ENCODE measurements at places on chromosomes 12 and 14.

GRCh38 chr12:46473634-46474329, 101.2 kb upstream of the SLC38A2 start:
- peak; percentile 84 for DNase-seq

DNA sequence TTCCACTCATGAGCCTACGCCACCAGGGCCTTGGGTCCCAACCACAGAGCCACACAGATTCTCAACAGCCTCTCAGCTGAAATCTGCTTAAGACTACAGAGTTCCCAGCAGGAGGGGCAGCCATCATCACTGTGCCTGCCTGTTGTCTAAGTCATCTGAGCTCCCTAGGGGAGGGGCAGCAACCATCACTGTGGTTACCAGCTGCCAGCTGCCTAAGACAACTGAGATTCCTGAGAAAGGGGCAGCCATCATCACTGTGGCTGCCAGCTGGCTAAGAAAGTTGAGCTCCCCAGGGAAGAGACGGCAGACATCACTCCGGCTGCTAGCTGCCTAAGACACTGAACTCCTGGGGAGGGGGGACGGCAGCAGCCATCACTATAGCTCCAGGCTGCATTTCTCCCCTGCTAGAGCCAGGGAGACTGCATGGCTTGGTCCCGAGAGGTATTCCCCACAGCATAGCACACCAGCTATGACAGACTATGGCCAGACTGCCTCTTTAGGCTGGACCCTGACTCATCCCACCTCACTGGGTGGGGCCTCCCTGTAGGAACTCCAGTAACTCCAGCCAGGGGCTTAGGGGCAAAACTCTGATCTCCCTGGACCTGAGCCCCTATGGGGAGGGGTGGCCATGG, 37.2 kb upstream of the C14orf132 start:
- DNase-seq = no peak

GRCh38 chr12:12979731-12980259, 20.3 kb downstream of the HEBP1 start:
- peak; percentile 90 for DNase-seq

DNA sequence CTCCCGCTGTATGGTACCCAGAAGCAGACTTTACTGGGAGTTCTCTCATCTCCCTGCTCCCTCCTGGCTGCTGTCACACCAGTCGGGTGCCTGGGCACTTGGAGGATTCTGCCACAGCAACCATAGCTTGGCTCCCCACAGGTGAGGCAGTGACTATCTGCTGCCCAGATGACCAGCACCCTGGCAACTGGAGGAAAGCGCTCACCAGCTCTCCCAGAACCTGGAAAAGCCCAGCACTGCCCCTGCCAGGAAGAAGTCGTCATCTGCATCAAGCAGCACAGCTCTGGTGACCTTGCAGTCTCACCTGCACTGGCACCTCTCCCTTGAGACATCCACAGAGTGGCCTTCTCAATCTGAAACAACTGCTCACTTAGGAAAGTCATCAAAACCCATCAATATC, 31.9 kb upstream of the TC2N start:
- DNase-seq = no peak

- DNase-seq = no peak
Observed at GRCh38 chr14:75430116-75430515, 2.3 kb downstream of the JDP2 start.

DNA sequence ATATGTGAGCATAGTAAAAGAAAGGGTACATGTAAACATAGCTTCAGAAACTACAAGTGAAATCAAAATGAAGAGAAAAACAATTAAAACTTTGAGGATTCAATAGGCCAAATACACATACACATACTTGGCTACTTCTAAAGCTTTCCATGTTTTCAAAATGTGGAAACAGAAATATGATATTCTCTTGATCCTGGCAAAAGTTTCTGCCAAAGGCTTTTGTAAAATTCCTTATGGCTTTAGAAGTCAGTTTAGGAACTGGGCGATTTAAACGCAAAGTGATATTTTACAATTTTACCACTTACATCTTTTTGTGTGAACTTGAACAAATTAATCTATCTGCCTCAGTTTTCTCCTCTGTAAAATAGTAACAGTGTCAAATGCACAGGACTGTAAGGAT, 756.4 kb downstream of the C12orf50 start:
- DNase-seq = no peak

- DNase-seq = no peak
Observed at GRCh38 chr12:6620137-6620884, 13.1 kb upstream of the CHD4 start.

DNA sequence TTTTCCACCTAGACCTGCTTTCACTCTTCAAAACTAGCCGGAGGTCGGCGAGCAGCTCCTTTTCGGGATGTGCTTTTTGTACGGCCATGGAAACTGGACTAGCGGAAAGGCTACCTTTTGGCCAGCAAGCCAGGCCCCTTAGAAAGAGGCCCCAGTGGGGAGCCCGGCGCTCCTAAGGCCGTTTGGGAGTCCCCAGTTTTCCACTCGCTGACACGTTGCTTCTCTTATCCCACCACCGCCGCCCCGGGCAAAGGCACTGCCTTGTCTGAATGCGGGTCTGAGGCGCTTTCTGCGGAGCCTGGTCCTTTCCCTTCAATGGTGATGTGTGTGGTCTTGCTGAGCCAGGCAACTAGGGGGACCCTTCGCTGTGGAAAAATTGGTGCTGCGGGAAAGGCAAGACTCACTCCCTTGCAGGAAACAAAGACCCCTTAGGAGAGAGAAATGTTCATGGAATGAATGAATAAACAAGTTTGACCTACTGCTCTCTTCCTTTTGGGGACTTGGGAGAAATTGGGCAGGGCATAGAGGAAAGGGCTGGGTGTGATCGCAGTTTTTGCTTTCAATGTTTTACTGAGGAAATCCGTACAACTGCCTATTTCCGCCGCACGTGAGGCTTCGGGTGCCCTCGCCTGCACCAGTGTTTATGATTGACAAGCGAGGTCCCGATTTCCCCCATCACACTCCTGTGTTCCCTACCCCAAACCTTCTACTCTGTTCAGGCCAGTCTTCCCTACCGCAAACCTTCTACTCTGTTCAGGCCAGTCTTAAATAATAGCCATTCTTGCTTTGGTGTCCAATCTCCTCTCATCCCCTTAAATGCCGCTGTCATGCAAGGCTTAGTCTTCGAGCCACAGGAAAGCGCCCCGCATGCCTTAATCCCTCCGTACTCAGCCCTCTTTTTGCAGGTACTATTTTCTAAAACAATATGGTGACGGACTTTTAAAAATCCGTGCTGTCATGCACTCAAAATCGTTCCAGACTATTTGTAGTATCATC, 1.0 kb upstream of the SLC38A2 start:
- DNase-seq = no peak

GRCh38 chr12:26044007-26044394, 80.8 kb downstream of the BHLHE41 start:
- DNase-seq = no peak

GRCh38 chr14:65160091-65160490, 57.8 kb upstream of the MAX start:
- DNase-seq = no peak
